NCI-H774 (cell line): ENCODE measurements at places on chromosomes 12 and 14.
A peak's percentile ranks its signal among the peaks of the same experiment; 100 is the strongest.

- no peak for DNase-seq
These were observed 10.8 kb downstream of the PLA2G1B start for GRCh38 chr12:120316798-120317223.

- DNase-seq: no peak
These were observed 201.2 kb downstream of the FLRT2 start for GRCh38 chr14:85731186-85731585.

GRCh38 chr14:91980157-91980556 is 32.7 kb upstream of the FBLN5 start:
- DNase-seq: no peak

DNA sequence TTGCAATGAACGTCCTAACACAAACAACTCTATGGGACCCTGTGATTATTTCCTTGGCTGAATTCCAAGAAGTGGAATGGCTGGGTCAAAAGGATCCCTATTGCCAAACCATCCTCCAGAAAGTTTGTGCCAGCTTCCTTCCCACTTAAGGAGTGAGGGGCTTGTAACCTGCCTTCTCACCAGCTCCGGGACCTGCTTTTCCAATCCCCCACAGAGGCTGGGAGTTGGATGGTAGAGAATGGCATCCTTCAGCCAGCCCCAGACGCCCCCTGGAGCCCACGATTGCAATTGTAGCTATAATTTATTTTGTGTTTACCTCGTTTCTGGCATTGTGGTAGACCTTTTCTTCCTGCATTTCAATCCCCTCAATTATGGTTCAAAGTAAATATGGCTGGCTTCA is 9.7 kb upstream of the ZDHHC22 start:
- DNase-seq: no peak

DNA sequence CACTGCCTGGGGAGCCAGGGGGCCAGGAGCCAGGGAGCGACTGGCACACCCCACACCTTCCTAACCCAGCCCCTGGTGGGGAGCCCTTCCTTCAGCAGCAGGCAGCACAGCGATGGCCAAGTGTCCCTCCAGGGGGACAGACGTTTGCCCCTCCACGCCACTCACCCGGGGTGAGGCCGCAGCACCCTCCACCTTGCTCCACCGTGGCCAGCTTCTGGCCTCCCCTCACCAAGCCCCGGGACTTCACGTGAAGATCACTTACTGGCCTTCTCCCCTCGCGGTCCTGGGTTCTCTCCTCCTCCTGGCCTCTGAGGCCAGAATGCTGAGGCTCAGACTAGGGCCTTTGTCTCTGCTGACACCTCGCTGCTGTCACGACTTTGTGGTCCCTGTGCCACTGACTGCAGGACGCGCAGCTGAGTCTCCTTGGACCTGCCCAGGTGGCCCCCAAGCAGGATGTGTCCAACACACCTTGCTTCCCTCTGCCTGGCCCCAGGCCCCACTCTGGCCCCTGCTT is 3.5 kb upstream of the ASPG start:
- no peak for DNase-seq

GRCh38 chr12:8914716-8915526 is 612 bp downstream of the PHC1 start:
- peak; percentile 57 for DNase-seq

GRCh38 chr14:33454022-33454595 is 496.8 kb downstream of the EGLN3 start:
- DNase-seq: no peak

GRCh38 chr12:54173066-54173726 is 15.6 kb downstream of the SMUG1 start:
- DNase-seq: peak; percentile 60

DNA sequence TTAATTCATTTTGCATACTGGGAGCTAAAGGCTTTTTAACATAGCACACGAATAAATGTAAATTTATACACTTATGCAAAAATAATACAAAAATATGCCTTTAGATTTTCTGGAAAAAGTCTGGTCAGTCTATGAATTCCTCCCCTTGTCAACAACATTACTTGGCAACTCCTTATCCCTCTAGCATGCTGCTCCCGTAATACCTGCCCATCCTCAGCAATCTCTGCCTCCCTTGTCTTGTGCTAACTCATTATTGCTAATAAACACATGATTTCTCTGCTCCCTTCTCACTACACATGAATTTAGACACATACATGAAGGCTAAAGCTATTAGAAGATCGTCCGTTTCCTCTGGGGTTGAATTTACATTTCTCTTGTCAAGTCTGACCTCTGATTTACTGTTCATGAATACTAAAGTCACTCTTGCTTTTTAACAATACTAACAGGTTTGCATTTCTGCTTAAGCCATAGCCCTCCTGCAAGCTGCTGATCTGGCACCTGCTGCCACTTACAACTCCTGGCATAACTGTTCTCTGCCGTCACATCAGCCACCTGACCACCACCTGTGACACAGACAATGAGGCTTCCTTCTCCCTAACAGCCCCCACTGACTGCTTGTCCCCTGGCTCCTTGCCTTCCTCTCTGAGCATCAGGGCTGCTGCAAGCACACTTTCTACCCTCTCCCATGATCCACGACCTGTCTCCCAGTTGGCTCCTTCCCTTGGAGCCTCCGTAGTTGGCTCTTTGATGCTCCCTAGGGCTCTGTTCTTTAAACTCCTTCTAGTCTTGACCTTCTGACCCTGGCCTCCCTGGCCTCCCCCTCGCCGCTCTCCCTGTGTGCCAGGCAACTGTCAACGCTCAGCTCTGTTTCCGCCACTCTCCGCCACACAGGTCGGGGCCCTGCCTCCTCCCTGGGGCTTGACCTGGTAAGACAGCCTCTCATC is 177.6 kb downstream of the CALM1 start:
- peak; percentile 56 for DNase-seq

DNA sequence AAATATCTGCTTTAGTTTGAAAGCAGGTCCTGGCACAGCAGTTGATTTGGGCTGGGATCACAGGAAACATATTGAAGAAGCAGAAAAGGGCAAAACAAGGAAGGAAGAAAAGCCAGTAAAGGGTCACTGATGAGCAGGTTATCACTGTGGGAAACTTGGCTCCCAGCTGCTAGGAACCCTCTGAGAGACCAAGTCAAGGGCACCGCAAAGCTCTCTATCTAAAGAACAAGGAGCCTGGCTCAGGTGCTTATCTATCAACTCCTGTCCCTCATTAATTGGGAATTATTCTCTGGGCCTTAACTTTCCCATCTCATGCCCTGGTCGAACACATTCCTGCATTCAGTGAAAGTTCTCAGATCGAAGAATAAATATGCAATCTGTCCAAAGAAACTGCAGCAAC is 450.9 kb upstream of the RPL10L start:
- DNase-seq: no peak

DNA sequence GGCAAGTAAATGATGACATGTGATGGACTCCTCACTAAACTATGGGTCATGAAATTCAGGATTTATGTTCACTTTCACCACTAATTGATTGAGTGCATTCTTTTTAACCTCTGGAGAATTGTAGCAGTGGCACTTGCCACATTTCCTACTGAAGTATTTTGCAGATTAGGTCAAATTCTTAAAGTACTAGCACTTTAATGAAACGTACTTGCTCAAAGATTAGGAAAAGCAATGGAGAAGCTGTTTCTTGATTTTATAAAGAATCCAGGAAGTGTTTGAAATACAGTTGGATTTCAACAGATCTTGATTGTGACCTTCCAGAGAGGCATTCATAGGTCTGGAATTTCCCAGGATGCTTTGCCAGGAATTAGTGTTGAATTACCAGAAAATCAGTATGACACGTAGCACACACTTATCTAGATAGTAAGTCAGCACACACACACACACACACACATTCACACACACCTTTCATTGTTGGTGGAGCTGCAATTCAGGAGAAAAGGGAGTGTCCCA is 162.6 kb downstream of the MYRFL start:
- DNase-seq: no peak

GRCh38 chr12:103288016-103288415 is 207.8 kb downstream of the C12orf42 start:
- no peak for DNase-seq

GRCh38 chr12:131105736-131106348 is 152.1 kb downstream of the ADGRD1 start:
- DNase-seq: no peak

DNA sequence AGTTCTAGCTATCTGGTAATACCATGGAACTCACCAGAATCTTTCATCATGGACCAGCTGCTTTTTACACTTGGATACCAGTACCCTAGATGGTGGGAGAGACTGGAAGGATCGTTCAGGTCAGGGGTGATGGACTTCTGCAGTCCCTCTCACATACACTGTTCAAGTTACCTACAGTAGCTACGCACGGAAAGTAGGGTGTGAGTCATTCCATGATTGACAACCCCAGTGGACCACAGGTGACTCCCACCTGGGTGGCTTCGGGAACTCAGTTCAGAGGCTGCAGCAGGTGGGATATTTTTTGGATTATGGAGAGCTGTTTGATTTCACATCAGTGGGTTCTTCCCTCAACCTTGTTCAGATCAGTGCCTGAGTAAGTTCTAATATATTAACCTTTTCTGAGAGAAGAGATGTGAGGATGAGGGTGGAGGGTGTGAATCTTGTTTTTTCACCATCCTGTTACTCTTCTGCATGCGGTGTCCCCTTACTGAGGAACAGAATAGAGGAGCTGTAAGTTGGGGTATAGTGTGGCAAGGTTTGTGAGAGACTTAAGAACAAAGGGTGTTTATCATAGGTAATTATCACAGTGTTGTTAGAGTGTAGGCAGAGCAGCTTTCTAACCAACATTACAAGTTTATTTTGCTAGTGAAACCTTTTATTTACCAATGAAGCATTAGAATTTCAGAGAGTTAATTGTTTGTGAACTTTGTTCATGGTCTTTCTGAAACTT is 39.6 kb downstream of the PRKCH start:
- DNase-seq: no peak

DNA sequence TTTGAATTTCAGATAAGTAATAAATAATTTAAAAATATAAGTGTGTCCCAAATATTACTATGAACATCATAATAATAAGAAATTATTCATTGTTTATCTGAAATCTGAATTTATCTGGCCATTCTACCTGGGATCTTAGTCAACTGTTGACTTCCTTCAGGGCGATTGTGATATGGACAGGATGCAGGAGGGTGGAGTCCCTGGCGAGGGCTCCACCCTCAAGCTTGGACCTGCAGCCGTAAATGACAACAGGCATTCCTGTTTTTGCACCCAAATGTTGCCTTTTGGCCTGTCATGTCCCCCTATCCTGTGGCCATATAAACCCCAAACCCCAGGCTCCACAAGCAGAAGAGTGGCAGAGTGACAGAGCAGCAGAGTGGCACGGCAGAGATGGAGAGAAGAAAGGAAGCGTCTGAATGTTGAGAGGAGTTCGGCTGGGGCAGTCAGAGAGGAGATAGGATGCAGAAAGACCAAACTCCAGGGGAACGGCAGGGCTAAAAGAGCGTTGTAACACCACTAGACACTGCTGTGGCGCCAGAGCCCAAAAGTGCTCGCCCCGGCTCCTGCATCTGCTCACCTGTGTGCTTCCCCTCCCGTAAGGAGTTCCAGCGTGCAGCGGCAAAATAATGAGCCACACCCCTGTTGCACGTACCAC is 39.4 kb upstream of the FUT8 start:
- DNase-seq: no peak

- DNase-seq: no peak
These were observed 933.6 kb downstream of the NRXN3 start for GRCh38 chr14:79103764-79104163.

- DNase-seq: no peak
These were observed 13.7 kb upstream of the LHX5 start for GRCh38 chr12:113485330-113485729.

GRCh38 chr12:49568442-49569162 is 660 bp upstream of the MCRS1 start:
- no peak for DNase-seq

- no peak for DNase-seq
These were observed 21.4 kb downstream of the PACS2 start for GRCh38 chr14:105335735-105336476.

- DNase-seq: no peak
These were observed 156.8 kb downstream of the ERC1 start for GRCh38 chr12:1147821-1148220.

DNA sequence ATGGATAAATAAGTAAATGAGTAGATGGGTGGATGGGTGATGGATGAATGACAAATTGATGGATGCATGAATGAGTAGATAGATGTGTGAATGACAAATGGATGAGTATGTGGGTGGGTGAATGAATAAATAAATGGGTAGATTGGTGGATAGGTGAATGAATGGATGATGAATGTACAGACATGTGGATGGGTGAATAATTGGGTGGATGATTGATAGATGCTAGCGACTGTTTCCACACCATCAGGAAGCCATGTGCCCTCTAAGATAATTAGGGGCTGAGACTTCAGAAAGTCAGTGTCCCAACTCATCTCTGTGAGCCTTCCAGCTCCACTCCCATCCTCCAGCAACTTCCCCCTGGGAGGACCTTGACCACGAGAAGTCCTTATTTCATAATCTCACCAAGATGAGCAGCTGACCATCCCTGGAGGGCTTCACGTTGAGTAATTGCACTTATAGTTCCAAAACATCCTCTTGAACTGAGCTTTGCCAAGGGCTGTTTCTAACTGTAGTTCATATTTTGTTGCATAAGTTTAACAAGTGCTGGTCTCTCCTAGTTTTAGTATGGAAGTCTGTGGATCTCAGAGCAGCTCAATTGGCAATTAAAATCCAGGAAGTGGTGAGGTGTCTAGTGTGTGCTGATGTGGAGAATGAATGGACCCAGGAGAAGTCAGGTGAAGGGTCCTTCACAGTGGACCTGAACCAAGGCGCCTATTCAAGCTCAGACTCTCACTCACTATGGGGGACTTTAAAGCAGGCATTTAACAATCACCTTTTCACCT is 295.7 kb downstream of the ADGRD1 start:
- no peak for DNase-seq

DNA sequence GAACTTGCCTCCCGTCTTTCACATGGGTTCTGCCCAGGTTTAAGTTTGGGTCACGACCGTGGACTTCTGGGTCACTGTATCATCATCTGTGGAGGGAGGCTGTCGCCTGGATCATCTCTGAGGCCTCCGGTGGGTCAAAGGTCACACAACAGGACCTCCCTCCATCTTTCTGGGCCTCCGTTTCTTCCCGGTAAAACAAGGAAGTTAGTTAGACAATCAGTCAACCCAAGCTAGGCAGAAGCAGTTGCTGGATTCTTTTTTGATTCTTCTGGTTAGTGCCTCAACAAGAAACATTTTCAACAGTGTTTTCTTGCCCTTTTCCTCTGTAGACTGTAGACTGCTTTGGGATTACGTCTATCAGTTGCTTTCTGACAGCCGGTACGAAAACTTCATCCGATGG is 186.6 kb upstream of the BCL2L14 start:
- no peak for DNase-seq

DNA sequence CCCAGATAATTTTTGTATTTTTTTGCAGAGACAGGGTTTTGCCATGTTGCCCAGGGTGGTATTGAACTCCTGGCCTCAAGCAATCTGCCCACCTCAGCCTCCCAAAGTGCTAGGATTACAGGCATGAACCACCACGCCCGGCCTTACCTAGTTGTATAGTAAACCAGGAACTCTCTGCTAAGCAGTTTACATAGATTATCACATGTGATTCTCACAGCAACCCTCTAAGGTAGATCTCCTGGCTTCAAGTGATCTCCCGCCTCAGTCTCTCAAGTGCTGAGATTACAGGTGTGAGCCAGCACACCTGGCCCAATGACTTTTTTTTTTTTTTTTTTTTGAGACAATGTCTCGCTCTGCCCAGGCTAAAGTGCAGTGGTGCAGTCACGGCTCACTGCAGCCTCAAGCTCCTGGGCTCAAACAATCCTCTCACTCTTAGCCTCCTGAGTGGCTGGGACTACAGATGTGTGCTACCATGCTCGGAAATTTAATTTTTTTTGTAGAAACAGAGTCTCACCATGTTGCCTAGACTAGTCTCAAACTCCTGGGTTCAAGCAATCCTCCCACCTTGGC is 26.0 kb upstream of the ATP2A2 start:
- no peak for DNase-seq
